ENCODE measurements at places on chromosomes 7 and 10.

GRCh38 chr7:134986363-134987251 lies at the start of gene AGBL3:
AGBL3 (plus strand) TSS chr7:134986508; CDS start chr7:134987934, 1,426 bp downstream.
- DNase-seq, result peak; percentile 81

- no peak for DNase-seq
These were observed 308.3 kb upstream of the KAT6B start for GRCh38 chr10:74518061-74518460.

DNA sequence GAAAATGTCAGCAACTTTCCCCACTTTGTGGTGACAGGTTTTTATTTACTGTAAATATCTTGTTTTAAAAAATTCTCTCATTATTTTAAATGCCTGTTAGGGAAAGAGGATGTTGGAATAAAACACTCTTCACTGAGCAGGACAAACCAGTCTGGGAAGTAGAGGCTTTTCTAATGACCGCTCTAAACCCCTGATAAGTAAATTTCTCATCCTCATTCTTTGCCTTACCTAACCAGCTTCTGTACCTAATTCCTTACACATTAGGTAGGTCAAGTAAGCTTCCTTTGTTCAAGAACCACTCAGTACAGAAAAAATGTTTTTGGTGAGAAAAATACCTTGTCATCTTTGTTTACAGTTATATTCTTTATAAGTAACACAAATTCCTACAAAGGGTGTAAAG lies 143.6 kb downstream of the GPR85 start:
- DNase-seq, result no peak

DNA sequence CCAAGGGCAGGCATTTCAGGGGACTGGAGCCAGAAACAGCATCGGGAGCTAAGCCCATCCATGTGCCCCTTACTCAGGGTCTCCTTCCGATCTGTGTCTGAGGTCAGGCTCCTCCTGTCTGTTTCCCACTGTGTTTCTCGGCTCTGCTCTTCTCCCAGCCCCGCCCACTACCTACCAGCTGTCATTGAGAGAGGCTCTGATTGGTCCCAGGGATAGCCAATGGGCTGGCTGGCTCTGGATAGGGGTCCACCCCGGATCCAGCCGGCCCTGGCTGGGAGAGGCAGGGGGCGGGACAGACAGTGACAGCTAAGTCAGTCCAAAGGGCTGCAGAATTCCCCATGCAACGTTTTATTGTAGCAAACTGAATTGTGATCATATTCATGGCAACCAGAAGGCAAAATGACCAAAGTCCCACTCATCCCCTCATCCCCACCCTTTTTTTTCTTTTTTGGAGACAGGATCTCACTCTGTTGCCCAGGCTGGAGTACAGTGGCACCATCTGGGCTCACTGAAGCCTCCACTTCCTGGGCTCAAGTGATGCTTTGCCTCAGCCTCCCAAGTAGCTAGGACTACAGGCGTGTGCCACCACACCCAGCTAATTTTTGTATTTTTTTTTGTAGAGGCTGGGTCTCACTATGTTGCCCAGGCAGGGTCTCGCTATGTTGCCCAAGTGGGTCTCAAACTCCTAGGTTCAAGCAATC lies 76.3 kb downstream of the CLIP2 start:
- no peak for DNase-seq

DNA sequence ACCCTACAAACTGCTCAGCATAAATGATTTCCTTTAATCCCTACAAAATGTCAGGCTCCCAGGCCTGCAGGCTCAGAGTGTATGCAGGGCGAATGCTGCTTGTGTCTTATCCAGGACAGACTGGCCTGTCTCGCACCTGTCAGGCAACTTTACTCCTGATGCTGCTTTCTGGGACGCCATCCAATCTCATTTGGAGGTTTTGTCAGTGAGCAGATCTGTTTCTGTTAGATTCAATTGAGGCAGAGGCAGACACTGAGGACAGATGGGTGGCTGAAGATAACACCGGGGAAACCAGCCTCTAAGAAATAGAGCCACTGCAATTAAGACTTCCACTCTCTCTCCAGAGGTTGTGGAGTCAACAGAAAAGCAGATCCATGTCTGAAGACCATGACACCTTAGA lies 115.6 kb downstream of the DPP6 start:
- DNase-seq, result no peak

GRCh38 chr10:31614611-31615010 lies 295.6 kb downstream of the ZEB1 start:
- no peak for DNase-seq
